ENCODE measurements at places on chromosomes 11 and 22.

DNA sequence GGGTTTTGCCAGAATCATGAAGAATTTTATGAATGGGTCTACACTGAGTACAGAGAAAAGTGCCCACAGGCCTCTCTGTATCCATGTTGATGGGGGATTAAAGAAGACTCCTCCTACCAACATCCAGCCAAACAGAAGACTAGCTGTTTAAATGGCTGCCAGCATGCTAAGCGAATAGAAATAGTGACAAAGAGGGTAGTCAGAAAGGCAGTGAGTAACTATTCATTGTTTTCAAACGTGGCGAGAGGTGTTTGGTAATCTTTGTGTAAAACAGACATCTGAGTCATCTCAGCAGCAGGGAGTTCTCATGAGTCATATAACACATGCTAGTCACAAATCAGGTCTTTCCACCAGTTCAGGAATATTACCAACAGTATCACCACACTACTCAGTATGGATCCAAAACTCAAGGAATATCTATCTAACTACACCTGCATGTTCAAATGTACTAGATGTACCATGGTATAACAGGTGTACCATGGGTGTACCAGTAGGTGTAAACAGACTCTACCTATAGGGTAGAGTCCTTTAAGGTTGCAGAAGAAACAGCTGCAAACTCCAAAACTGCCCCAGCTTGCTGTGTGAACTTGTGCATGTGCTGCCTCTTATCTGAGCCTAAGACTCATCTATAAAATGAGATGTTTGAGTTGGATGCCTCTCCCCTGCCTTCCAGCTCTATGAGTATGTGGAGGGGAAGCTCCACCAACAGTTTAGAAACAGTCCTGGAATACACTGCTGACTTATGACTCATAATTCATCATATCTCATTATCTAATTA lies 82.0 kb downstream of the SLC1A2 start:
- no peak for DNase-seq

DNA sequence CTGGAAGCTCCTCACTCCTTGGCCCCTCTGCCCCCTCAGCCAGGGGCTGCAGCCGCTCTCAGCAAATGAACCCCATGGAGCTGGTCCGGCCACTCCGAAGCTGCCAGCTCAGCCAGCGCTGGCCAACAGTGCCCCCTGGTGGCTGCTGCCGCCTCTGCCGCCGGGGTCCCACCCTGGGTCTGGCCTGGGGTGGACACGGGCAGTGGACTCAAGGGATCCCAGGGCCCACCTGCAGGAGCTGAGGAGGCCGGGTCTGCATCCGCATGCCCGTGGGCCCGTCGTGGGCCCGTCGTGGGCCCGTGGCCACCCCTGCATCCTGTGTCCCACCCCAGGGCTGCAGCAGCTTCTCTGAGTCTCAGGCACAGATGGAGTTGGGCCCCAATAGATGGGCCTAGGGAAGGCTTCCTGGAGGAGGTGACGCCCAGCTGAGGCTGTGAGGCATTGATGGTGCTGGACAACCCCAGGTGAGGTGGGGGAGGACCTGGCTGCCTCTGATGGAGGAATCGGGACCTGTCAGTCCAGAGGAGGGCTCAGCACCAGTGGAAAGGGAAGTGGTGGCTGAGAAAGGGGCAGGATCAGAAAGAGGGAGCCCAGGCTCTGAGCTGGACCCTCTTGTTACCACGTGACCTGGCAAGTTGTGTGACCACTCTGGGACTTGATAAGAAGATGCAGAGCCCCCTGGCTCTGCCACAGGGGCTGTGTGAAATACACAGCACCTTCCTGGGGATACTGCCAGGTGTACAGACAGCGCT lies 522.3 kb downstream of the BRD1 start:
- DNase-seq, result peak; percentile 22

DNA sequence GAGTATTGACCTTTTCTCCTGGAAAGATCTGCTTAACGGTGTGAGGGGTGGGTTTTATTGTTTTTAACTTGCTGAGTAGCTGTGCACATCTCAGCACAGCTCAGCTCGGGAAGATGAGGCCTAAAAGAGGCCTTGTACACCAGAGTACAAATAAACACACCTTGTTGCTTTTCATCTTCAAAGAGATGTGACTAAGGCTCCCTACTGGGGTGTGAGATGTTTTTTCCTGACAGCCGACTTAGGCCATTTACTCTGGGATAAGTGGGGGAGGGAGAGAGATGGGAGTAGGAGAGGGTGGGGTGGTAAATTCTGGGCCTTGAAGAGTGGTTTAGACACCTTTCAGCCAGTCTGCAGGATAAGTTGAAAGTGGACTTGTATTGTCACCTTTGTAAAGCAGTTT lies 2.9 kb downstream of the LDLRAD3 start:
- no peak for DNase-seq

- DNase-seq, result no peak
These were observed 9.1 kb downstream of the TPBGL start for GRCh38 chr11:75249704-75250103.

- peak; percentile 45 for DNase-seq
These were observed 16.0 kb upstream of the PHLDA2 start for GRCh38 chr11:2945031-2945756.
